ENCODE measurements at places on chromosomes 7 and 10.

GRCh38 chr7:16915405-16915804 is 33.6 kb upstream of the AGR3 start:
- DNase-seq: no peak

DNA sequence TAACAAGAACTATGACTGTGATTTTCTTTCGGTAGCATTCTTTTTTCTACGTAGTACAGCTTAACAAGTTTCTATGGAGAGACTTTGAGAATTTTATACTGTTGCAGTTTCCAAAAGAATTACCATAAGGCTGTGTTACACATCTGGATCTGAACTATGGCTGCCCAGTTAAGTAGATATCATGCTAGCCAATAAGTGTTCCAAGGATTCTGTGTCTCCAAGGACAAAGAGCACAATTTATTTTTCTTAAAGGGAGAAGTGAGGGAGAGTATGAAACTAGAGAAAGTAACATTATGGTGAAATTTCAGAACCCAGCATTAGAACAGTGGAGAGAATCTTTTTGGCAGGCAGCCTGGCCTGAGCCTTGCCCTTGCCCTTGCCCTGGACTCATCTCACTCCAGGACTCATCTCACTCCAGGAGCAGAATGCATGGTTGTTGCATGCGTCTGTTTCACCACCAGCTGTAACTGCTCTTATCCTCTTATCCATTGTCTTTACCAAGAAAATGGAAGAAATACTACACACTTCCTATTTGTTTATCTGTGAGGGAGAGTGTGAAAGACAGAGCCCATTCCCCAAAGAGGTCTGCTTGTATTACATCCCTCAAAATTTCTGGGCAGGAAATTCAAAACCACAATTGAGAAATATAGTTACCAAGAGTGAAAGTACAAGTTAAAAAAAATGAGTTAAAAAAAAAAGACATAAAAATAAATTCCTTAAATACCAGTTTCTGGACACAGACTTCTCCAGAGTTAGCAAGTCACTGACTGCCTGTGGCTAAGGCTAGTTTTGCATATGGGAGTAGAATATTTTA is 1067.5 kb downstream of the NRG3 start:
- no peak for DNase-seq

GRCh38 chr7:19508821-19509220 is 200.0 kb downstream of the POLR1F start:
- DNase-seq: no peak

GRCh38 chr7:20454202-20454601 is 123.5 kb downstream of the ITGB8 start:
- DNase-seq: no peak

DNA sequence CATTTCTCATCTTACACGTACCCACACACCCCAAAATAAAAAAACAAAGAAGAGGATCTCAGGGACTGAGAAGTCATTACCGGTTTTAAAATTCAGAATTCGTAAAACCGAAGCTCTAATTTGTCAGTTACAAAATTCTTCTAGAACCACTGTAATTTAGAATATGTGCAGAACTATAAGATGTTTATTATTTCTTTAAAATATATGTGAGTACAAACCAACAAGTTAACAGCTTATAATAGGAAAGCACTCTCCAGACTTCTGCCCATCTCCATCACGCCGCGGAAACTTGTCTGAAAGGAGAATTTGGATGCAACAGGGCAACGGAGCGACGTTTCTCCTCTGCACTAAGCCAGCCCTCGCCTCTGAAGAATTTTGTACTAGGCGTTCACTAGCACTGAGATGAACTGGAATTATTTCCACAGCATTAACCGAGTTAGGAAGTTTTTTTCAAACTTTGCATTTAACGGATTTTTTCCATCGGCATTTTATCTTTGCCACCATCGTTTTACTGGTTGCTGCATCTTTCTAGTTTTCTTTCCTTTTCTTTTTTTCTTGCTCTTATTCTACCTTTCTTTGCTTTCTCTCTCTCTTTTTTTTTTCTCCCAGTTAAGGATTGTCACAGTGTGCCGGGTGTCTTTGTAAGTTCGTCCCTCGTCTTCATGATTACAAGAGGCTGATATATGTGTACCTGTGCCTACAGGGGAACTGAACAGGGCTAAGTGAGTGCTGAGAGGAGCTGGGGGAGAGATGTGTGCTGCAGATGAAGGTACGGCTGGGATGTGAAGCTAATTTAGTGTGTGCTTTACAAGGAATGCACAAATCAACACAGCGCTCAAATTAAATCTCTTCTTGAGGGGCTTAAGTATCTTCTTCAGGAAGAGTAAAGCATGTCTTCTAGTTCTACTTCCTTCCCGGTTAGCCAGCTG is 295.9 kb upstream of the NFE2L3 start:
- no peak for DNase-seq

- no peak for DNase-seq
Observed at GRCh38 chr10:75754096-75754831, 322.8 kb downstream of the LRMDA start.

DNA sequence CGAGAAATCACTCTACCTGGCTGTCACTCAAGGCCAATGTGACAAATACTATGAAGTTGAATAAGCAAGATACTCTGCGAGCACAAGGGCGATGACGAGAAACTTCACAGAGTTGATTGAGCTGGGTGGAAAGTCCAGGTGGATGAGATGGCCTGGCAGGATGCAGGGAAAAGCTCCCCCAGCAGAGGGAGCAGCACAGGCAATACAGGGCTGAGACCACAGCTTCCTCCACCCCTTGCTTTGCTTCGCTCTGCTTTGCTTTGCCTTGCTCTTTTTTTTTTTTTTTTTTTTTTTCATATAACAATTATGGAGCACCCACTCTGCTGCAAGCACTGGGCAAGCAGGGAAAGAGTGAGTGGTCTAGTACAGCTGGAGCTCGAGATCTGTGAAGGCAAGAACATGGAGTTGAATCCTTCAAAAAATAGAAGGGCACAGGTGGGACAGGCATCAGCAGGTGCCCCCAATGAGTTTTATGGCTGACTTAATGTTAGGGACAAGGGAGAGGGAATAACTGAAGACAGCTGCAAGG is 88.3 kb downstream of the CABCOCO1 start:
- peak; percentile 16 for DNase-seq
